NCI-H1417 (cell line): ENCODE measurements at places on chromosomes 7 and 10.

DNA sequence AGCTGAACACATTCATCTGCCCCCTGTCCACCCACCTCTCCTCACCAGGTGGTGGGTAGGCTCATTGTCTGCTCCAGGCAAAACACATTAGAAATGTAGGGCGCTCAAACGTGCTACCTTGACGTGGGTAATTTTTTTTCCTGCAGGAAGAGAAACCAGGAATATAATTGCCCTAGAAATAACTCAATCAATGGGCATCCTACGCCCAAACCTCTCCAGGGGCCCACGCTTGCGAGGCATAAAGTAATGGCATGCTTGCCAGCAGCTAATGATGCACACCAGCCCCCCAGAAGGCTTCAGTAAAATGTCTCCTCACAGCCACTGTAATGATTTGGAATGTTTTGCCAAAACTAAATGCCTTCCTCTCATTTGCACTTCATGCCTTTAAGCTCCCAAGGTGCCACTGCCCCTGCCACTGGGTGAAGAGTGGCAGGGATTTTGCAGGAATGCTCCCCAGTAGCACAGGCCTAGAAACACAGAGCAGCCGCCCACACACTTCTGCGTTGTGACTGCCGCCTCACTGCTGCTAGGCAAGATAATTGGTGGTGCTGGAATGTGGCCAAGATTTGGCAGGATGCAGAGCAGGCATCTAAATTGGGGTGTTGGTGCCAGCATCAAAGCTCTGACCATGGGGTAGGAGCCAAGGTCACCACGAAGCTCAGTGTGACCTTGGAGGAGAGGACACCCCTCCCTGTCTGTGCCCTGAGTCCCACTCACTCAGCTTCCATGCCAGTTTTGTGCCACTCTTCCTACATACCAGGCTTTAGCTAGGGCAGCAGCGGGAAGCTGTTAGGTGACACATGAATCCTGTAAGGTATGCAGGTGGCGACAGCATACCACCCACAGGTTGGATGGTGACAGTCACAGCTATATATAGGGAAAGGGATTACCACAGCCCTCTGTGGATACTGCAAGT is 48.7 kb upstream of the PPP1R3C start:
- DNase-seq = peak; percentile 52

GRCh38 chr7:41029072-41029499 is 673.8 kb downstream of the INHBA start:
- no peak for DNase-seq

GRCh38 chr7:50166997-50167965 is 74.2 kb upstream of the ZPBP start:
- DNase-seq = no peak

GRCh38 chr10:11522821-11523245 is 88.6 kb downstream of the USP6NL start:
- no peak for DNase-seq

GRCh38 chr10:19920075-19920726 is 104.0 kb downstream of the PLXDC2 start:
- DNase-seq = no peak

DNA sequence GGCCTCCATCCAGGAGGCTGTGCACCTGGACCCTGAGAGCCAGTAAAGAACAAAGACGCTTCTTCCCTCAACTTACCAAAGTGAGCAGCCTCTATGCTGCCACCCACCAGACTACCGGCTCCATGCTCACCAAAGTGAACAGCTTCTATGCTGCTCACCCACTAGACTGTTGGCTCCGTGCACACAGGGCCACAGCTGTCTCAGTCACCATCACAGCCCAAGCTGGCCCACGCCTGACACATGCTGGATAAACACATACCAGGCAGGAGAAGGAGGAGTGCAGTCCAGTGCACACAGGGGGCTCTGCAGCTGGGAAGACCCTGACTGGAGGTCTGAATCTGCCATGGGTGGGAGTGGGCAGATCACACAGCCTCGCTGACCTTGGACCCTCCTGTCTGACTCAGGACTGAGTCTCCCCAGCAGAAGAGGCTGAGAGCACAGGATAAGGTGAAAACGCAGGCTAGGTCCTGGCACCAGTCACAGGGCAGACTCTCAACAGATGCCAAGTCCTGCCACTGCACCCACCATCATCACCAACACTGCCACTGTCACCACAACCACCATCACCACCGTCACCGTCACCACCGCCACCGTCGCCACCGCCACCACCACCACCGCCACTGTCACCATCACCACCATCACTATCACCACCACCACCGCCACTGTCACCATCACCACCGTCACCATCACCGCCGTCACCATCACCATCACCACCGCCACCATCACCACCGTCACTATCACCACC is 130.9 kb downstream of the MAD1L1 start:
- DNase-seq = no peak

GRCh38 chr7:77910124-77910523 is 111.6 kb downstream of the PHTF2 start:
- no peak for DNase-seq

- DNase-seq = no peak
These were observed 96.1 kb downstream of the EPDR1 start for GRCh38 chr7:38016567-38016966.

DNA sequence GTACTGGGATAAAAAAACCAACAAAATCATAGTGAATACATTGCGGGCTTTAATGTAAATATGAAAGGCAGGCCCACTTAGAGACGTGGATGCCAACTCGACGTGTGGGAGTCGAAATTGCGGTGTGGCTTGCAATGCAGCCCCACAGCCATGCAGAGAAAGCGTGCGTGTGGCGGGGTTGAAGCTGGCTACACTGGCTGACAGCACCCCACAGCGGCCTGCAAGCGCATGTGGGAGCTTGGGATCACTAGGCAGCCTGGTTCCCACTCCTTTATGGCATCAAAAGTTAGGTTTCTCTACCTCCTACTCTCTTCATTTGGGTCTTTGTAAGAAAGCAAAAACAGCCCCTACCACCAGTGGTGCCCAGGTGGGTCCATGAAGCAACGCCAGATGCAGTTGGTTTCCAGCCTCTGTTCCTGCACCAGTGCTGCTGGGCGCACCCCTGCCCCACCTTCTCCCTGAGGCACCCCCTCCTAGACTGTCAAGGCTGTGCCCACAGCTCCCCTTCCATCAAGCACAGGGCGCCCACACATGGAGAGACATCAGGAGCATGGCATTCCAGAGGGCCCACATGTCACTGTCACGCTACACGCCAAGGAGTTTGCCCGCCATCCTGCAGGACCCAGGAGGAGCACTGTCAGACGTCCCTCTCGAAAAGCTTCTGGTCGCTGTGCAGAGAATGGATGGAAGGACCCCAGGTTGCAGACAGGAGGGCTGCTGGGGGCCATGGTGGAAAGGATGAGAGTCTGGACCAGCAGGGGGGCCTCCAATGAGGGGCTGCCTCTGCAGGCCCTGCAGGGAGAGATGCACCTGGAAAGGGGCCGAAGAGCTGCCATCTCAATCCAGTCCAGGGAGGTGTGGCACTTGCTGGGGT is 142.9 kb downstream of the PAXIP1 start:
- DNase-seq = no peak

DNA sequence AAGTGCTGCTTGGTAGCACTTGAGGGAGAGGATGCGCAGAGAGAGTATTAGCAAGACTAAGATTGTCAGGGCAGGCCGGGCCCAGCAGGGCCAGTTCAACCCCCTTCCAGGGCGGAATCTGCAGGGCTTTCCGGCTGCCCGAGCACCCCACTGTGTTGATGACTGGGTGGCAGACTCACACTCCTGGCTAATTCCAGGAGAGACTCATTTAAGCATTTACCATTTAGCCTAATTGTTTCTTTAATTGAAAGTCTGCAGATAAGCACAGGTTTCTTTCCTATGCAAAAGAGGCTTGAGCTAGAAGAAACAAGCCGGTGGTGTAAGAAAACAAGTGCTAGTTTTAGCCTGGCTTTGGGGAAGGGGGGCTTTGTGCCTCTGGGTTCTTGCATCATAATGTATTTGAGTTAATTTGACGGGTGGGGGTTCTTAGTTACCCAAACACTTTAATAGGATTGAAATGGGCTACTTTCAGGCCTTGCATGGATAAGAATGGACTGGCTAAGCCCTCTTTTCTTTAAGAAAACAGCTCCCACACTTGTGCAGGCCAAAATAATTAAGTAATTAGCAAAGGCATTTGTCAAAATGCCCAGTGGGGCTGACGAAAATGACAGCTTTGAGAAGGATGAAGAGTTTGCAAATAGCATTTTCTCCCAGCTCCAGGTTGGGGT is 201.3 kb downstream of the MYOF start:
- peak; percentile 46 for DNase-seq

GRCh38 chr7:37714606-37715005 is 31.0 kb downstream of the GPR141 start:
- no peak for DNase-seq
